ENCODE measurements at places on chromosomes 7 and 10.

DNA sequence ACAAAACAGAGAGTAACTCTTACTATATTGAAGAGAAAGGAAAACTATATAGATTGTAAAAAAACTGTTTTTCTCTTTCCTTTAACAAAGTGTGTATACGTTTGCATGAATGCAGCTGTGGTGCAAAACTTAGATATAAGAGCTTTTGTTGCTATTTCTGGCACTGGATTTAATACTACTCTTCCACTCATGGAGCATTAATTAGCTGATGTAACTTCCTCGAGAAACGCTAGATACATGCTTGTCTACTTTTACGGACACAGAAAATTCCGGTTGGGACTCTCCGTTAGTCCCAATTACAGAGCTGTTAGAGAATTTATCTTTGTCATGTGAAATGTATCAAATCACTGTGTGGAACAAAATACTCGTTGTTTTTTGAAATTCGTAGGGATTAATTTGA, 135.5 kb downstream of the ZNF22 start:
- no peak for DNase-seq

DNA sequence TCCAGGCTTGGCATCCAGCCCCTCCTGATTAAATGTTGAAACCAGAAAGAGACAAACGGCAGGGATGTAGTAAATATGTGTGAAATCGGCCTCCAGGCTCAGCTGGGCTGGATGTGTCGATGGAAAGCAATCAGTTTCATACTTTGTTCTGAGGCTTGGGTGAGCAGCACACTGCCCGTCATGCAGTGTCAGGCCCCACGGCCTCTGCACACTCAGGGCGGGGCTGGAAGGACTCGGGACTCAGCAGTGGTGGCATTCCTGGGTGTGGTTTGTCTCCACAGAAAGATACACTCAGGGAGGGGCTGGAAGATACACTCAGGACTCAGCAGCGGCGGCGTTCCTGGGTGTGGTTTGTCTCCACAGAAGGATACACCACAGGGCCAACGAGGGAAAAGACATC, 22.0 kb downstream of the ADGRA1 start:
- DNase-seq: no peak

DNA sequence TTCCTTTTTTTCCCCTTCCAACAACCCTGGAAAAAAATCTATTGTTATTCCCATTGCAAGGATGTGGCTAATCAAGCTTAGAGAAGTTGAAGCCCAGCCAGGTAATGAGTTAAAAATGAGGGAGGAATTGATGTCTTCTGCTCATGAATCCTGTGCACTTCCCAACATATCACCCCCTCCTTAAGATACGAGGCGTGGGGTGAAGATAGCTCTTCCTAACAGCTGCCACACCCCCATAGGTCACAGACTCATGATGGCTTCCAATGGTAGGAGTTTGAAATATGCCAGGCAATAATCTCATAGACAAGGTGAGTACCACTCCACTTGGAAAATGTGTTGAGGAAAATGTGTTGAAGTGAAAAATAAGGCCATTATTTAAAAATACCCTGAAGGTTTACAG, 71.3 kb upstream of the HECW1 start:
- DNase-seq: no peak

GRCh38 chr10:70549962-70550458, 52.5 kb downstream of the PRF1 start:
- peak; percentile 56 for DNase-seq

- no peak for DNase-seq
Observed at GRCh38 chr7:79590391-79590790, 136.9 kb upstream of the MAGI2 start.

- no peak for DNase-seq
Observed at GRCh38 chr7:2116989-2117591, 115.7 kb downstream of the MAD1L1 start.

DNA sequence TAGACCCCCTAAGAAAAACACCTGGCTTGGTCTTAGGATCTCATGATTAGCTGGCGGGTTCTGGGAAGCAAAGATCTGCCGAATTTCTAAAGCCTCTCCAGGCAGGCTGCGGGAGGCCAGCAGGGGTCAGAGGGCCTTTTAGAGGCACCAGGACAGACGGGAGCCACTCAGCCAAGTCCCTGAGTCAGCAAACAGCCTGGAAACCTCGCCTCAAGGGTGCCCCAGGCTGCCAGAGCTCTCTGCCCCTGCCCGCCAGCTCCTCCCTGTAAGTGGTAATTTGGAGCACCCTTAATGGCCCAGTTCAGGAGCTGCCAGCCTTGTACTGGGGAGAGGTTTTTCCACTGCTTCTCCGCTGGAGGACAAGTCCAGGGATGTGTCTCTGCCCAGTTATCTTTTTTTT, 88.7 kb downstream of the HIP1 start:
- no peak for DNase-seq

DNA sequence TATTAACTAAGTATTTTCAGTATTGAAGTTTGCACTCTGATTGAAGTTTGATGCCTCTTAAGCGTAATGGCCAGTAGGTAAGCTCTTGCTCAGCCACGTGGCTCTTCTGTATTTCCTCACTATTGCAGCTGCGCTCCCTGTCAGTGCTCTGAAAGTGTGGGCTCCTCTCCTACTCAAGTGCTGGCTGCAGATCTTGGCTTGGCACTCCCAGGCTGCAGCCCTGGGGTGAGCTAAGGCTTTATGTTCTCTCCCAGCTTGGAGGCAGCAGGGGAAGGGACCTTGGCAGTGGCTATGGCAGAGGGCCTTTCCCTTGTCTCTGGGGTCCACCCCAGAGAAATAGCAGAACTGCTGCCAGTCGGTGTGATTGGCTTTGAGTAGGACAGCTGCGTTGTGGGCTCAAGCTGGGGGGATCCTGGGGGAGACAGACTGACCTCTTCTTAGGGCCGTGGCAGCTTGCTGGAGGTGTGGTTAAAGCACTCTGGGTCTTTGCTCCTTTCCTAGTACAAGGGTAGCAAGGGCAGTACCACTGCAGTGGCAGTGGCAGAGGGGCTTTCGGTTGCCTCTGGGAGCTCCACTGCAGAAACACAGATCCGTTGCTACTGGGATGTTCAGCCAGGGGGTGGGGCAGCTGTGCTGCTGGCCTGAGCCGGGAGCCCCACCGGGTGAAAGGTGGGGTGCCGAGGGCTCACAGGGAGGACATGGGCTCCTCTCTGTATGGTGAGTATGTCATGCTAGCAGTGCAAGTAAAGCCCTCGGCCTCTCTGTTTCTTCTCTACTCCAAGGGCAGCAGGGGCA, 100.5 kb downstream of the GLCCI1 start:
- no peak for DNase-seq

DNA sequence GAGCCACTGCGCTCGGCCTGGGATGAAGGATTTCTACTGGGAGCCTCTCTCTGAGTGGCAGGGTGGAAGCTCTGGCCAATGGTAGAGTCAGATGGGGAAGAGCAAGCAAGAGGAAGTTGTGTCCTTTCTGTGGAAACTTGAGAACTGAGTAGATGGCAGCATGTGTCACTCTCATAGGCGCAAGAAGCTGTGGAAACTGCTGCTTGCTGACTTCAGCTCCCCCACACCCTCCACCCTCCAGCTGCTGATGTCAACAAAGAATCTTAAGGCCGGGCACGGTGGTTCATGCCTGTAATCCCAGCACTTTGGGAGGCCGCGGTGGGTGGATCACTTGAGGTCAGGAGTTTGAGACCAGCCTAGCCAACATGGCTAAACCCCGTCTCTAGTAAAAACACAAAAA, 39.8 kb upstream of the SRGN start:
- no peak for DNase-seq
